ENCODE measurements at places on chromosomes 11 and 22.
A peak's percentile ranks its signal among the peaks of the same experiment; 100 is the strongest.

- no peaks in the 10 kb centered on the region for H3K27me3 ChIP-seq
- H3K4me1 ChIP-seq, result no peaks in the 10 kb centered on the region
- H3K27ac ChIP-seq, result no peak overlapping the region
- no peak overlapping the region for H3K4me3 ChIP-seq
Measured at GRCh38 chr11:75270896-75271418, 30.4 kb downstream of the TPBGL start.

GRCh38 chr11:72562431-72562830 lies 111.8 kb downstream of the PDE2A start:
- DNase-seq, result no peak
- H3K27ac ChIP-seq, result no peak overlapping the region
- H3K4me1 ChIP-seq, result no peaks in the 10 kb centered on the region
- H3K27me3 ChIP-seq, result no peaks in the 10 kb centered on the region
- H3K4me3 ChIP-seq, result no peak overlapping the region
- no peaks in the 10 kb centered on the region for H3K36me3 ChIP-seq

GRCh38 chr11:94924171-94924572 lies 49.2 kb downstream of the CWC15 start:
- H3K4me3 ChIP-seq, result no peak overlapping the region
- H3K36me3 ChIP-seq, result no peaks in the 10 kb centered on the region
- peaks cover 6% of the 10 kb centered on the region for H3K27me3 ChIP-seq

GRCh38 chr22:48372390-48372789 lies 1455.3 kb downstream of the BRD1 start:
- H3K4me3 ChIP-seq, result no peak overlapping the region
- H3K36me3 ChIP-seq, result no peaks in the 10 kb centered on the region
- DNase-seq, result no peak
- H3K27me3 ChIP-seq, result no peaks in the 10 kb centered on the region
- no peak overlapping the region for H3K27ac ChIP-seq

DNA sequence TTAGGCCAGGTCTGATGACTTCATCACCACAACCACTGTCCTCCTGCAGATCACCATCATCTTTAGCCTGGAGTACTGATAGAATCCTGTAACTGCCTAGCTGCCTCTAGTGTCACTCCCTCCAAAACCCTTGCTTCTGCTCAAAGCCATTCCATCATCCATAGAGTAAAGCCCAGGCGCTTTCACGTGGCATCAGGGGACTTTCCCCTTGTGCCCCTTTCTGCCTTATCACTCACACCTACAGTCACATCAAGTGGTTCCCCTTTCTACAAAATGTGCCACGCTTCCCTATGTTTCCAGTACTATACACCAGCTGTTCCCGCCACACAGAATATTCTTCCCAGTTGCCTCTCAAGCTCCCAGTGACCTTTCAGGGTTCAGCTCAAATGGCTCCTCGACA lies 75.9 kb downstream of the MN1 start:
- H3K4me1 ChIP-seq, result peaks cover 11% of the 10 kb centered on the region
- no peak overlapping the region for H3K4me3 ChIP-seq
- no peak overlapping the region for H3K27ac ChIP-seq
- no peak for DNase-seq
- no peaks in the 10 kb centered on the region for H3K27me3 ChIP-seq

DNA sequence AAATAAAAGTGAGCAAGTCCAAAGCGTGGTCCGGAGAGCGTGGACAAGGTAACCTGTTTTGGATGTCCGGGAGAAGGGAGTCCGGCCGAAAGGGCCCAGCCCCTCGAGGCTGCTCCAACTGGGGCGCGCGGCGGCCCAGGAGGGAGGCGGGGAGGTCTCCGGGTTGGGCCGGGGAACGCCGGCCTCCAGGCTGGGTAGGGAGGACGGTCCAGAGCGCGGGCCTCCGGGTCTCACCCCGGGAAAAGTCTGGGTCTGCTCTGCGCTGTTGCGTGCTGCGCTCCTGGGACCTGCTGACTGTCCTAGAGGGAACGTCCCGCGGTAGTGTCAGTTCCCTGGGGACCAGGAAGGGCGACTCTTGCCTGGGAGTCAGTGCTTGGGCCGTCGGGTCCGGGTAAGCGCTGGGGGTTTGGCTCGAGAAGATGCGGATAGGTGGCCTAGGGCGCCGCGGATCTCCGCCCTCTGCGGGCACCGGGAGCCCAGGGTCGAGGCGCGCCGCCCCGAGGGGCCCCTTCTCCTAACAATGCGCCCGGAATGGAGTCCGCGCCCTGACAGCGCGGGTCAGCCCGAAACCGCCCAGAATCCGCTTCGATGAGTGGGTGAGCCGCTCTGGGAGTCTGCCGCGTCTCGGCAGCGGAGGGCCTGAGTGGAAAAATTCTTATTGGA lies 988 bp upstream of the FLI1 start:
- peaks cover 13% of the 10 kb centered on the region for H3K4me1 ChIP-seq
- no peaks in the 10 kb centered on the region for H3K36me3 ChIP-seq
- no peak overlapping the region for H3K4me3 ChIP-seq
- H3K27me3 ChIP-seq, result peaks cover 100% of the 10 kb centered on the region
- no peak overlapping the region for H3K27ac ChIP-seq
- DNase-seq, result no peak

- H3K27me3 ChIP-seq, result no peaks in the 10 kb centered on the region
- peaks cover 19% of the 10 kb centered on the region for H3K36me3 ChIP-seq
- H3K4me1 ChIP-seq, result peaks cover 5% of the 10 kb centered on the region
- no peak for DNase-seq
- H3K27ac ChIP-seq, result no peak overlapping the region
- no peak overlapping the region for H3K4me3 ChIP-seq
Measured at GRCh38 chr11:88310246-88310645, 27.3 kb downstream of the CTSC start.

DNA sequence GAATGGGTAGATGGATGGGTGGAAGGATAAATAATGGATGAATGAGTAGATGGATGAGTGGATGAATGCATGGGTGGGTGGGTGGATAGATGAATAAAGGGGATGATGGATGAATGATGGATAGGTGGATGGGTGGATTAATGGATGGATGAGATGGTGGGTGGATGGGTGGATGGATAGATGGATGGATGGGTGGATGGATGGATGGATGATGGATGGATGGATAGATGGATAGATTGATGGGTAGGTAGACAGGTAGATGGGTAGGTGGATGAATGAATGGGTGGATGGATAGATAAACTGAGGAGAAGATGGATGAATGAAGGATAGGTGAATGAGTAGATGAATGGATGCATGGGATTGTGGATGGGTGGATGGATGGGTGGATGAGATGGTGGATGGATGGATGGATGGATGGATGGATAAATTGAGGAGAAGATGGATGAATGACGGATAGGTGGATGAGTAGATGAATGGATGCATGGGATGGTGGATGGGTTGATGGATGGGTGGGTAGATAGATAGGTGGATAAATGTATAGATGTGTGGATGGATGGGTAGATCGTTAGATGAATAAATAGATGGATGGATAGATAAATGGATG lies 331.3 kb downstream of the MN1 start:
- peaks cover 9% of the 10 kb centered on the region for H3K4me1 ChIP-seq
- no peak overlapping the region for H3K4me3 ChIP-seq
- H3K27ac ChIP-seq, result no peak overlapping the region

DNA sequence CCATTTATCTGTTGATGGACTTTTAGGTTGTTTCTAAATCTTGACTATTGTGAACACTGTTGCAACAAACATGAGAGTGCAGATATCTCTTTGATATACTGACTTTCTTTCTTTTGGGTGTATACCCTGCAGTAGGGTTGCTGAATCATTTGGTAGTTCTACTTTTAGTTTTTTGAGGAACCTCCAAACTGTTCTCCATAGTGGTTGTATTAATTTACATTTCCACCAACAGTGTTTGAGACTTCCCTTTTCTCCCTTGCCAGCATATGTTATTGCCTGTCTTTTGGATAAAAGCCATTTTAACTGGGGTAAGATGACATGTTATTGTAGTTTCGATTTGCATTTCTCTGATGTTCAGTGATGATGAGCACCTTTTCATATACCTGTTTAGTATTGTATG lies 330.0 kb downstream of the DDX10 start:
- H3K4me1 ChIP-seq, result no peaks in the 10 kb centered on the region
- no peak overlapping the region for H3K27ac ChIP-seq
- DNase-seq, result no peak
- no peaks in the 10 kb centered on the region for H3K36me3 ChIP-seq
- H3K27me3 ChIP-seq, result no peaks in the 10 kb centered on the region

DNA sequence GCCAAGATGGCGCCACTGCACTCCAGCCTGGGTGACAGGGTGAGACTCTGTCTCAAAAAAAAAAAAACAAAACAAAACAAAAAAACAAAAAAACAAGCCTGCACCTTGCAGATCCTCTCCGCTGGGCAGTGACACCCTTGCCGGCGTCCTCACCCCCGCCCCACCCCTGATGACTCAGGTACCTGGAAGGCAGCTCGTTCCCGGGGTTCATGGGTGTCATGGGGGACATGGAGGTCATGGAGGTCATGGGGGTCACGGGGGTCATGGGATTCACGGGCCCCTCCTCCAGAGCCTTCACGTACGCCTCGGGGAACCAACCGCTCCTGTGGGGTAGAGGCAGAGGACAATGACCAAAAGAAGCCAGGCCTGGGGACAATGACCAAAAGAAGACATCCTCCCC lies 3.0 kb upstream of the SLC16A8 start:
- no peak overlapping the region for H3K27ac ChIP-seq
- H3K4me1 ChIP-seq, result no peaks in the 10 kb centered on the region
- no peaks in the 10 kb centered on the region for H3K36me3 ChIP-seq
- peaks cover 12% of the 10 kb centered on the region for H3K27me3 ChIP-seq
- H3K4me3 ChIP-seq, result no peak overlapping the region

- H3K27ac ChIP-seq, result no peak overlapping the region
- H3K27me3 ChIP-seq, result peaks cover 24% of the 10 kb centered on the region
- H3K4me1 ChIP-seq, result no peaks in the 10 kb centered on the region
- DNase-seq, result no peak
Measured at GRCh38 chr11:134270250-134270714, 5.9 kb upstream of the GLB1L3 start.

DNA sequence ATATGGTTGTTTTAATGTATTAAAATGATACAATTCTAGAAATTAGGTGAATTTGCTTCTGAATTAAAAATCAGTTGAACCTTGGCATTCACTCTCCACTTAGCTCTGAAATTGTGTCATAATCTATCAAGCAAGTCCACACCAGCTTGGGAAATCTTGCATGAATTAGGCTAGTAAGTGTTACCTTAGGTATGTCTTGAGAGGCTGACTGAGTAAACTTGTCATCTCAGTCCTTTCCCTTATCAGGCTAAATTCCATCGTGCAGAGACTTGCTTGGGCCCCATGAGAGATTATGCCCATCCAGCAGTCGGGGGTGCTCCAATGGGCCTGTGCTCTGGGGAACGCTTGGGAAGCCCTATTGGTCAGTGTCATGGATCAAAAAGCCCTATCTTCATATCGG lies 33.9 kb upstream of the ST14 start:
- H3K27ac ChIP-seq, result peak overlapping the region; percentile 95
- H3K27me3 ChIP-seq, result no peaks in the 10 kb centered on the region
- H3K4me1 ChIP-seq, result peaks cover 31% of the 10 kb centered on the region
- H3K36me3 ChIP-seq, result peaks cover 52% of the 10 kb centered on the region
- no peak for DNase-seq
- no peak overlapping the region for H3K4me3 ChIP-seq

DNA sequence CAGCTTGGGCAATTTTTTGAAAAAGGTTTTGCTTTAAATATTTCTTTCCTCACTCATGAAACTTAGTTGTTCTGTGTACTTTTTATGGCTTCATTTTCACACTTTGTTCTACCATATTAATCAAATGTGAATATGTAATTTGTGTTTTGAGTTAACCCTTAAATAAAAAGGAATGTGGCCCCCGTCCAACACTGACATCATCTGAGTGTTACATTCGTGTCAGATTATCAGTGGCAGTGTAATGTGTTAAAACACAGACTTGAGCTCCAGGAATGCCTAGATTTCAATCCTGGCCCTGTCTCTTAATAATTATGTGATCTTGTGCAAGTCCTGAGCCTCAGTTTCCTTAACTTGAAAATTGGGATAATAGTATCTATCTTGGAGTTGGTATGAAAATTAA lies 5.6 kb downstream of the RTN3 start:
- peaks cover 6% of the 10 kb centered on the region for H3K4me1 ChIP-seq
- no peak overlapping the region for H3K4me3 ChIP-seq
- H3K27ac ChIP-seq, result no peak overlapping the region
- no peaks in the 10 kb centered on the region for H3K36me3 ChIP-seq
- H3K27me3 ChIP-seq, result no peaks in the 10 kb centered on the region
- DNase-seq, result no peak

DNA sequence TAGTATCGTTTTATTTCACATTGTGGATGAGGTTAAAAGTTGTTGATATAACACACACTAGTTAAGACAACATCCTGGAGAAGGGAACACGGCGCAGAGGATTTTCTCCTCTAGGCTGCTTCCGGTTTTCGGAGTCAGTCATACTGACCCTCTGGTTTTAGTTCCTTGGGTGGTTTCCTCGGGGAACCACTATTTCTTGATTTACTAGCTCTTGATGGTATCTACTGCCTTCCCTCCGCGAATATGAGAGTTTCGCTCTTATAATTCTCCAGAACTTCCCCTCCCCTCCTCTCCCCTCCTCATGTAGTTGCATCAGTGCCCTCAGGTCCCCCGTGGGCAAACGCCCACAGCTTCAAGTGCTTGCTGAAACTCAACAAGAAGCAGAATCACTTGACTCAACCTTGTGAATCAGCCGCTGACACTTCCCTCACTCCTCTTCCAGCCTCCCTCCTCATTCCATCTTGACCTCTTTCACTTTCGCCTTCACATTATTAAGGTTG lies 15.9 kb upstream of the APOBEC3A start:
- DNase-seq, result no peak
- no peaks in the 10 kb centered on the region for H3K4me1 ChIP-seq
- H3K4me3 ChIP-seq, result no peak overlapping the region
- no peaks in the 10 kb centered on the region for H3K36me3 ChIP-seq
- H3K27ac ChIP-seq, result no peak overlapping the region
- no peaks in the 10 kb centered on the region for H3K27me3 ChIP-seq

DNA sequence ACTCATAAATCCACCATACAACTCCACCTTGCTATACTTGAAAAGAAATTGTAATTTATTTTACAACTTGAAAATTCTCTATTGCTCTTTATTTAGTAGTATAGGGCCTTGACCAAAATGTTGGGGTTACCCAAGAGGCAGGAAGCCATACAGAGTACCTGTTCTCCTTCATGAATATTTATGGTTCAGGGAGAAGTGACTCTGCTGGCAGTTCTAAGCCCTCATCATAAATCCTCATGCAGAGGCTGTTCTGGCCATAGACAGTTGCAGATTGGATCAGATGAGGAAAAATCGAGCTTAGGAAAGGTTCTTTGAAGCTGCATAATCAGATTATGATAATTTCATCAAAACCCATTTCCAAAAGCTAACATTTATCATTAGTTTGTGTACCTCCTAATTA lies 449.4 kb upstream of the TENM4 start:
- DNase-seq, result no peak
- no peaks in the 10 kb centered on the region for H3K27me3 ChIP-seq
- H3K4me3 ChIP-seq, result no peak overlapping the region
- H3K36me3 ChIP-seq, result no peaks in the 10 kb centered on the region
- peaks cover 5% of the 10 kb centered on the region for H3K4me1 ChIP-seq
- H3K27ac ChIP-seq, result no peak overlapping the region

- peak; percentile 93 for DNase-seq
- H3K4me1 ChIP-seq, result peaks cover 24% of the 10 kb centered on the region
- no peaks in the 10 kb centered on the region for H3K27me3 ChIP-seq
Measured at GRCh38 chr22:36454916-36455570, 26.4 kb downstream of the TXN2 start.
